Stimulated activated naive CD8-positive, alpha-beta T cell treated with anti-CD3 and anti-CD28 coated beads, Interleukin-15, Interleukin-2, amounts not matched to agents 100 U/mL and 50 U/mL, for 24 hours (primary cell): ENCODE measurements at places on chromosomes 5 and 9.

DNA sequence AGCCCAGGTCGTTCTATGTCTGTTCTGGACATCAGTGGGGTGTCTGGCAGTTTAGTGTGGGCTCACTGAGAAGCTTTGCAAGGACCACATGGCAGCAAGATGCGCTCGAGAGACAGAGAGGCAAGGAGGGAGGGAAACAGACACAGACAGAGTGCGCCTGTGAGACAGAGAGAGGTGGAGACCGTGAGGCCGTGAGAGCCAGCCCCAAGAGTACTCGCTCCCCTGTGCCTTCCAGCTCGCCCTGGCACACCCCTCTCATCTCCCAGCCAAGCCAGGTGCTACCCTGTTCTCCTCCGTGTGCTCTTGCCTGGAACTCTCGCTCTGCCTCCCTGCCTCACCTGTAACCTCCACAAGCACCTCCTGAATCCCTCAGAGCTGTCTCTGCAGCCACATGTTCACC, 106.8 kb downstream of the EHMT1 start:
- no peak for DNase-seq

DNA sequence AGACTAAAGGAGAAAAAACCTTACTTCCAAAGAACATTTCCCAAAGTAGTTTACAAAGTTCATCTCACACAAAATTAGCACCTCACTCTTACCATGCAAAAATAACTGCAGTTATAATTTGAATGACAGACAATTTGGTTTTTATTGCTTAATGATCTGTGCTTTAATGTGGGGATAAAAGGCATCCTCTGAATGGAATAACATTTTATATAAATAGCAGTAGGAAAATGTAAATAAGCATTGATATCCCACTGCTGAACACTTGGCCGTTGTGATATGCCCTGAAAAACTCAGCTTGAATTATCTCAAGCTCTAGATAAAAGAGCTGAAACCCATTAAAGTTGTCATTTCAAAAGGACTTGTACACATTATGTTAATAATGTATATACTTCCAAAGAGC, 93.2 kb downstream of the OSMR start:
- DNase-seq, result no peak

- no peak for DNase-seq
Observed at GRCh38 chr5:170597872-170598271, 94.1 kb downstream of the KCNIP1 start.

- DNase-seq, result peak; percentile 53
Observed at GRCh38 chr9:7234144-7234543, 476.4 kb downstream of the KDM4C start.

GRCh38 chr9:78130004-78130403, 98.4 kb upstream of the GNAQ start:
- peak; percentile 13 for DNase-seq

GRCh38 chr9:98980291-98980690, 36.6 kb downstream of the COL15A1 start:
- no peak for DNase-seq

DNA sequence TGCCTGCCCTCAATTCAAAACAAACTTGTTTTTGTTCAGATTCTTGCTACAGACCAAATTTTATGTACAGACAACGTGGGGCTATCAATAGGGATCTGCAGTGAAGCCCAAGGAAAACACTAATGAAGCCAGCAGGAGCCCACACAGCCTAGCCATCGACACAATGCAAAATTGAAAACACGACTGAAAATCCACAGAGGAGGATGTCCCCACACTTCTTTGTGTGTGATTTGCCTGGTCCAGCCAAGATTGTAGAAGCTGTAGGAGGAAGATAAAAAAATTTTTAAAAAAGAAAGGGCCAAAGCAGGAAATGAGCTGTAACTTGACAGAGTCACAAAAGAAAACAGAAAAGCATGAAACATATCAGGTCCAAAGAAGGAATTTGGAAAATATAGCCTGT, 34.8 kb downstream of the HTR4 start:
- DNase-seq, result no peak

DNA sequence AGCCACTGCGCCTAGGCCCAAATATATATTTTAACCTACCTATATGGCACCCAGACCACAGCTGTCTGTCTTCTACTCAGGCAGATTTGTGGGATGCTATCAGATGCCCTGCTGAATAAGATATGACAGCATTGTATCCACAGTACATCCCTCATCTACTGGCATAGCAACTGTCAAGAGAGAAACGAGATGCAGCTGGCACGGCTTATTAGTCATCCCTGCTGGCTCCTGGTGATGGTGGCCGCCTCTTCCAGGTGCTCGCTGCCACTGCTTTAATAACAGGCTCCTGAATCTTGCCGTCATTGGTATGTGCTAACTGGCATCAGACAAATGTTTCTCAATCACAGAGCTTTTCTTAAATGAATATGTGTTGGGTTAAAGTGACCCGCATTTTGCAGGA, 34.0 kb downstream of the B4GALT1 start:
- no peak for DNase-seq

GRCh38 chr5:142375944-142376411, 51.2 kb upstream of the SPRY4 start:
- no peak for DNase-seq

- no peak for DNase-seq
Observed at GRCh38 chr9:127021664-127022363, 100.6 kb downstream of the ANGPTL2 start.

DNA sequence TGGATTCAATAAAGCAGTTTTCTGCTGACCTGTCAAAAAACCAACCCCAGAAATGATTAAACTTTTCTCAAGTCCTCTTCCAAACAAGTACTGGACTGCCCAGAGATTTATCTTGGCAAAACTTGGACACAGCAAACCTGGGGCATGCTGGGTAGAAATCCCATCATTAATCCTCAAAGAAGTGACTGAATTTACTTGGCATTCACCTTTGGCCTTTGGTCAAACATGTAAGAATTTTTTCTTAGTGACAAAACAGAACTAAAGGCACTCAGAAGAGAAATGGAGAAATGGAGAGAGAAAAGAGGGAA, 248.6 kb upstream of the NREP start:
- no peak for DNase-seq

GRCh38 chr9:6590334-6590733, 55.2 kb downstream of the GLDC start:
- no peak for DNase-seq

- DNase-seq, result peak; percentile 83
Observed at GRCh38 chr5:132294728-132295504, 722 bp downstream of the SLC22A4 start.

DNA sequence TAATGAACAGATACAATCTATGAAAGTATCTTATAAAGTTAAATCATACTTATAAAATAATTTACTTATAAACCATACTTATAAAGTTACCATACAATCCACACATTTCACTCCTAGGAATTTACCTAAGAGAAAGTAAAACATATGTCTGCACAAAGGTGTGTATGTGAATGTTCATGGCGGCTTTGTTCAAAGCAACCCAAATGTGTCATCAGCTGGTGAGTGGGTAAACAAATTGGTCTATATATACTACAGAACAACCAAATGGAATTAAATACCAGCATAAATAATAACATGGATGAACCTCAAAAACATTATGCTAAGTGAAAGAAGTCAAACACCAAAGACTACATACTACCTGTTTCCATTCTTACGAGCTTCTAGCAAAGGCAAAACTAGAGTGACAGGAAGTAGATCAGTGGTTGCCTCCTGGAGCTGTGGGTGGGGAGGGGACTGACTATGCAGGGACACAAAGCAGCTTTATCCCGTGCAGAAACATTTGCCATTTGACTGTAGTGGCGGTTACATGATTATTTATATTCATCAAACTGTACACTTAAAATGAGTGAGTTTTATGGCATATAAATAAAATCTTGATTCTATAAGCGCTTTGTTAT, 10.6 kb downstream of the TRAF1 start:
- peak; percentile 45 for DNase-seq

GRCh38 chr5:3209918-3210317, 385.7 kb upstream of the IRX1 start:
- no peak for DNase-seq

GRCh38 chr5:120684213-120684612, 220.1 kb downstream of the PRR16 start:
- DNase-seq, result no peak

- no peak for DNase-seq
Observed at GRCh38 chr5:72133212-72133990, 26.1 kb downstream of the MAP1B start.

DNA sequence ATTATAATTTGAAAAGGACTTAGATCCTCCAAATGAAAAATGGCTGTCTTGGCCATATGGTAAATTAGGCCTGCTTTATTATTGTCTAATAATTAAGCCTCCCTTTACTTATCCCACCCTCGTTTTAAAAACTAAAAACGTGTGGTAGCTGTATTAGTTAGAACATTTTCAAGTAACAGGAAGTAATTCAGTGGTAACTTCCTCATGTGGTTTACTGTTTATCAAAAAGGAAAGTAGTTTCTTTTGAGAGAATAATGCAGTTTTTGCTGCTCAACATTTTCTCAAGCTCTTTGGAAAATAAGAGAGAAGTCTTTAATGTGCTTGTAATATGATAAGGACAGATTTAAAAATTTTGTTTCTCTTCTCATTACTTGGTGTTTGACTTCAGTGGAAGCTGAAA, 26.0 kb downstream of the ZCCHC7 start:
- DNase-seq, result no peak

DNA sequence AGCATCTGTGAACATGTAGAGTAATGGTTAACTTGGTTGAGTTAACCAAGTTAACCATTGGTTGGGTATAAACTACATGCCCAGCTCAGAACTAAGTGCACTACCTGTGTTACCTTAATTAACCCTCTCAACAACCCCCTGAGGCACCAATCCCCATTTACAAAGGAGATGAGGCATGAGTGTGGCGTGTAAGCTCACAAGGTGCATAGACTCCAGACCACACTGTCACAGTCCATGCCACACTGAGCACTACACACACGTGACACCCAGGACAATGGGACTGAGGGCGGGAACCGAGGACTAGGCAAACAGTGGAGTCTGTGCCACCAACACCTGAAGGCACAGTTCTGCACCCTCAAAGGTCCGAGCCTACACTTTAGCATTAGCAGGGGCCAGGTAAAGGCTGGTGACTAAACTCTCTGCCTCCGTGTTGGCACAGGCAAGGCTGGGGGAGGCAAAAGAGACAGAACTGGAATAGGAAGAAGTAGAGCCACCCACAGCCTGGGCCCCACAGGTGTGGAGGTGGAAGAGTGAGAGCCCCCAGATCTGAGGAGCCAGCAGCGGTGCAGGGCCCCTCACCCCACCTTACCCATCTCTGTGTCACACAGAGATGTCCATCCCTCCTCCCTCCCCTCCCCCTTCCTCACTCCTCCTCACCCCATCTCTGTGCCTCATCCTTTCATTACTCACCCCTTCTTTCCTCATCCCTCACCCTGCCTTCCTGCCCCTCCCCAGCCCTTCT, 2.2 kb upstream of the DNAJB5 start:
- DNase-seq, result peak; percentile 22

- DNase-seq, result no peak
Observed at GRCh38 chr9:69430206-69430605, 105.2 kb downstream of the ENTREP1 start.

GRCh38 chr5:36841677-36842076, 34.9 kb upstream of the NIPBL start:
- DNase-seq, result no peak

DNA sequence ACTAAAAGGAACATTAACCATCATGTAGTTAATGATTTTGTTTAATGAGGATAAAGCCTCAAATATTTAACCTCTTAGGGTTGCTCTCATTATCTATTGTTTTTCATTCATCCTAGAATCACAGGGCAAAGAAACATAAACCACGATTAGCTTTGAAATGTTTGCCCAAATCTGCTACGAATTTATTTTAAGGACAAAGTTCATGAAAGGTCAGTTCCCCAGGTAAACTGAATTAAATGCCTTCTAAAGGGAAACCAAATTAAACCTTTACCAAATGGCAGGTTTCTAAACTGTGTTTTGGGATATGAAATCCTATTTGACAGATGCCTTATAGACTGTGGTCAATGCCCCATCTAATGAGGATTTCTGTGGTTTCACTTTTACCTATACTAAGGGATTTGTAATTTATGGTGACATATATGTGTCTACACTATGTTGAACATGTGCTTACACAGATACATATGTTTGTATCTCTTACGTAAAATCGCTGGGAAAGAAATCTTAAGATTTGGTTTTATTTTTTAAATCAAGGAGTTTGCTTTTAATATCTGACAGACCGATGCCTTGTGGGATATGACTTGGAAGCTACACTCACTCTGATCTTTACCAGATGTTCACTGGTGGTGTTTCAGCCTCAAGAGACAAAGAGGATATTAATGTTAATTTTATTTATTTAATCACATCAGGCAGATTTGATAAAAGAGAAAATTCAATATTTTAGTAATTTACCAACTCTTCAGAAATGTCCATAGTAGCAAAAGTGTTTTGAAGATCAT, 188.4 kb downstream of the GLIS3 start:
- no peak for DNase-seq

- DNase-seq, result no peak
Observed at GRCh38 chr5:124650147-124650561, 96.3 kb downstream of the ZNF608 start.

DNA sequence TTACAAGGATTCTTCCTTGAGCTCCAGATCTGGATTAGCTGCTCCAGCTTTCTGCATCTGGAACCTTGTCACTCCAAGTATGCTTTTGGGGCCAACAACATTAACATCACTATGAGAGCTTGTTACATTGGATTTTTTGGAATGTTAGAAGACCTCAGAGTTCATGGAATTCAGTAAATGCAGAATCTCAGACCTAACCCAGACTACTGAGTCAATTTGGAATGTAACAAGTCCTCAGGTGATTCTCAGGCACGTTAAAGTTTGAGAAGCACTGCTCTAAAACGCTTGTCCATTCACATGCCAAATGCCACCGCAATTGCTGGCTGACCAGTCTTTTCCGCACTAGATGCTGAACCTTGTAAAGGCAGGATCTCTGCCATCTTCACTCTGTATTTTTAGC, 251.4 kb upstream of the TRIM32 start:
- DNase-seq, result no peak

DNA sequence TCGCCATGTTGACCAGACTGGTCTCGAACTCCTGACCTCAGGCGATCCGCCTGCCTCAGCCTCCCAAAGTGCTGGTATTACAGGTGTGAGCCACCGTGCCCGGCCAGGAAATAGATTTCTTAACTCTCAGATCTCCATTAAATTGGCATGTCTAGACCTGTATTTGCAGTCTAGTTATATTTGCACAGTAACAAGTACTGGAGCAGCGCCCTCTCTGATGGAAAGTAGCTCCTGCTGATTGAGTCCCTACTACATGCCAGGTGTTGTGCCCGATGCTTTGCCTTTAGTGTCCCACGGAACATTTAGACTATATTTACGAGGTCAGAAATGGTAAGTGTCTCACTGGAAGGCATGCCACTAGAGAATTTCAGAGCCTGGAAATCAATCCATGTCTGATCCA, 15.8 kb upstream of the TMED9 start:
- DNase-seq, result no peak

- DNase-seq, result no peak
Observed at GRCh38 chr5:135193213-135194125, 159.4 kb upstream of the PITX1 start.

DNA sequence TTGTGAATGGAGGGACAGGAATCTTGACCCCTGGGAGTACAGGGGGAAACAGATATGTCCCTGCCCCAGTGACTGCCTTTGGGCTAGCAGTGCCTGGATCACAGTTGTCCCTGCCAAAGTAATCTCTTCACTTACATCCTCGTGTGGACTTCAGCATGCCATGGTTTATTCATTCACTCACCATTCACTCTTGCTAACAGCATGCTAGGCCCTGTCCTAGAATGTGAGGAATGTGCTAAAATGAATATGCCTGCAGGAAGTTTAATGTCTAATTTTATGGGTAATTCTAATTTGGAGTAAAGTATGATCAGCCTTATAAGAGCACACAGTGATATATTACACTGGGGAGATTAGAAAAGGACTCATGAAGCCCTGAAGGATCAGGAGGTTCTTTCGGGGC, 63.0 kb downstream of the FAT2 start:
- no peak for DNase-seq
